Thoracic aorta (tissue), 2 donors: ENCODE measurements at places on chromosomes 2 and 18.

GRCh38 chr2:218733171-218734021, 22.8 kb downstream of the TTLL4 start:
- H3K36me3 ChIP-seq = peaks cover 7% of the 10 kb centered on the region
- peaks cover 19% of the 10 kb centered on the region for H3K4me1 ChIP-seq
- no peak overlapping the region for H3K4me3 ChIP-seq

- DNase-seq = no peak
- H3K27me3 ChIP-seq = no peaks in the 10 kb centered on the region
- no peaks in the 10 kb centered on the region for H3K36me3 ChIP-seq
- no peak overlapping the region for H3K4me3 ChIP-seq
- peaks cover 19% of the 10 kb centered on the region for H3K4me1 ChIP-seq
These were observed 108.1 kb downstream of the PRPF40A start for GRCh38 chr2:152609154-152609553.

DNA sequence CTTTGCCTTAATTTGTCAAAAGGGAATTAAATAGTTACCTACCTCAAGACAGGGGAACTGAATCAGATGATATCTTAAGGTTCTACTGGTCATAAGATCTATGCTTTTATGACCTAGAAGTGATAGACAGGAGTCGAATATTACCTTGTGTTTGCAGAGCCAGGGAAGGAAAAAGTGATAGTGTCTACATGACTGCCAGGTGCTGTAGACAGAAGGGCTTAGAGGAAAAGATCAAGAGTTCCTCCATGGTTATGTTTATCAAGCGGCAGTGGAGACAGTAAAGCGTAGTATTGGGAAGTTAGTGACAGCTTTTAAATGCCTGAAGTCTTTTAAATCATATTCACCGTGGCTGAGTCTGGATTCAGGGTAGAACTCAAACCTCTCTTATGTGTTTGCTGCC, 11.9 kb downstream of the CRIM1 start:
- peaks cover 98% of the 10 kb centered on the region for H3K4me1 ChIP-seq
- DNase-seq = no peak
- no peaks in the 10 kb centered on the region for H3K36me3 ChIP-seq
- peak overlapping the region; percentile 15 for H3K4me3 ChIP-seq
- no peaks in the 10 kb centered on the region for H3K27me3 ChIP-seq
- no peak overlapping the region for H3K27ac ChIP-seq

GRCh38 chr18:11002796-11003195, 146.6 kb downstream of the PIEZO2 start:
- no peak overlapping the region for H3K27ac ChIP-seq
- H3K4me1 ChIP-seq = no peaks in the 10 kb centered on the region
- no peaks in the 10 kb centered on the region for H3K36me3 ChIP-seq
- DNase-seq = no peak
- no peaks in the 10 kb centered on the region for H3K27me3 ChIP-seq

- no peak overlapping the region for H3K4me3 ChIP-seq
- no peaks in the 10 kb centered on the region for H3K4me1 ChIP-seq
- no peak overlapping the region for H3K27ac ChIP-seq
These were observed 1059.7 kb downstream of the TSN start for GRCh38 chr2:122815120-122815519.

- no peak for DNase-seq
- no peaks in the 10 kb centered on the region for H3K36me3 ChIP-seq
- peak overlapping the region; percentile 40 for H3K4me3 ChIP-seq
These were observed 15.0 kb upstream of the POLI start for GRCh38 chr18:54254265-54254758.

GRCh38 chr2:160305081-160305750, 105.1 kb upstream of the ITGB6 start:
- no peaks in the 10 kb centered on the region for H3K27me3 ChIP-seq
- no peak overlapping the region for H3K4me3 ChIP-seq
- no peaks in the 10 kb centered on the region for H3K36me3 ChIP-seq
- H3K4me1 ChIP-seq = peaks cover 25% of the 10 kb centered on the region
